NCI-H146 (cell line): ENCODE measurements at places on chromosomes 2 and 18.

GRCh38 chr18:59159986-59160385, 20.3 kb downstream of the SEC11C start:
- DNase-seq: no peak

DNA sequence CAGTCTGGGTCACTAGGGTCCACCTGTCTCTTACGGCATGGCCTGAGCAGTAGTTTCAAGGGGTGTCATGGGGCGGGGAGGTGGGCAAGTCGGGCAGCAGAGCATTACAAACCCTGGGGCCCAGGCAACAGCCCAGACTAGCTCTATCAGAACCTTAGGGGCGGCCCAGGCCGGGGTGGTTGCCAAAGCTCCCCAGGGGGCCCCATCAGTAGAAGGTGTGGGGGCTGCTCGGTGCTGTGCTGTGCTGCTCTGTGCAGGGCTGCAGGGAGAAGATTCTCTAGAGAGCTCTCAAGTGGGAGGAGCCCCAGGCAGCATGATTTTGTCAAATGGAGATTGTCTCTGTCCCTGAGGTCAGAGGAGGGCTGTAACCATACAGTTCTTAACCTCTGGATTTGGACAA, 36.4 kb upstream of the SLC14A1 start:
- peak; percentile 29 for DNase-seq

- no peak for DNase-seq
These were observed 134.7 kb downstream of the EML6 start for GRCh38 chr2:54858021-54858681.

DNA sequence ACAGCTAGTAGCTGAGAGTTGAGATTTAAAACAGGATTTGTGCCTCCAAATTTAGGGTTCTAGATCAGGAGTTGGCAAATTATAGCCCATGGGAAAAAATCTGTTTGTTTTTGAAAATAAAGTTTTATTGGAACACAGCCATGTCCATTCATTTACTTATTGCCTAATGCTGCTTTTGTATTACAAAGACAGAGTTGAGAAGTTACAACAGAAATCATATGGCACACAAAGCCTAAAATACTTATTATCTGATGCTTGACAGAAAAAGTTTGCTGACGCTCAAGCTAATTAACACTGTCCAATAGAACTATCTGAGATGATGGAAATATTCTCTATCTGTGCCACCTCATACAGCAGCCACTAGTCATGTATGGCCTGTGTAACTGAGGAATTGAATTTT, 229.1 kb upstream of the RASGRP3 start:
- no peak for DNase-seq

DNA sequence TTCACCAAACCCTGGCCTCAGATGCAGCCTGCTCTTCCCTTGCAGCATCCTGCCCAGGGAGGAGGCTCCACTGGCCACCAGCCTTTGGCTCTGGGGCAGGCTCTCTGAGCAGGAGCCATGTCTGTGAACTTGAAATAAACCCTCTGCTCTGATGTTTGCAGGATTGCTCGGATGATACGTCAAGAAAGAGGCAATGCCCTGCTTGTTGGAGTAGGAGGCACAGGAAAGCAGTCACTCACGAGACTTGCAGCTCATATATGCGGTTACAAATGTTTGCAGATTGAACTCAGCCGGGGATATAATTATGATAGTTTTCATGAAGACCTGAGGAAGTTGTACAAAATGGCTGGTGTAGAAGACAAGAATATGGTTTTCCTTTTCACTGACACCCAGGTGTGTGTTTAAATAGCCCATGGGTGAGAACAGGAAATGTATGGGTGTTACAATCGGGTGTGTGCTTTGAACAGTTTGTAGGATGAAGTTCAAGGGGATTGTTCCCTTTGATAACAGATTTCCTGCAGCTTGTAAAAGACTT, 177.9 kb downstream of the DNAH6 start:
- no peak for DNase-seq

DNA sequence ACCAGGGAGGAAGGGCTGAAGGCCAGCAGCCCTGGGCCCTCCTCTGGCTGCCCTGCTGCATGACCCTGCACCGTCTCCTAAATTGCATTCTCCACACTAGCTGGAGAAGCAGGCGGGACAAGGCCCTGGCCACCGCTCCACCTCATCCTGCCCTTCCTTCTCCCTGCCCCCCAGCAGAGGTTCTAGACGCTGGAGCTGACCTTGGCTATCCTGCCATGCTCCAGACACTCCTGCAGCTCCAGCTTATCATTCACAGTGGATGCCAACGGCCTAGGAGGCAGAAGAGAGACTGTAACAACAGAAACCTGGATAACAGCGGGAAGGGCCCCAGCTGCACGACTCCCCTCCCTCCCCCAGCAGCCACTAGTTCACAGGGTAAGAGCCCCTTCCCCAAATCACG, 68.4 kb upstream of the POMC start:
- DNase-seq: no peak

DNA sequence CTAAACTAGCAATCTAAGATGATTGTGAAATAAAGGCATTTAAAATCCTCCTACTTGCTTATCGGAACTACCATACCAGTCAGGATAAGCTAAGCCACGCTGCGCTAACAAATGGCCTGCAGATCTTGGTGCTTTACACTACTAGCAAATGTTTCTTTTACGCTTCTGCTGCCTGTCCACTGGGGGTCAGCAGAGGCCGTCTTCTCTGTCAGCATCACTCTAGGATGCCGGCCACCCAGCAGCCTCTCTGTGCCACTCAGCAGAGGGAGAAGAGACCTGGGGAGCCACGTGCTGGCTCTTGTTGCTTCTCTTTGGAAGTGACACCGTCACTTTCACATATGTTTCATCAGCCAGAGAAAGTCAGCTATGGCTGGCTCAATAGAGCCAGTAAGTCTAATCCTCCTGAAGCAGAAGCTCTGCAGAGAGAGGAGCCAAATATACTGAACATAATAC, 36.6 kb downstream of the COPS8 start:
- peak; percentile 81 for DNase-seq

DNA sequence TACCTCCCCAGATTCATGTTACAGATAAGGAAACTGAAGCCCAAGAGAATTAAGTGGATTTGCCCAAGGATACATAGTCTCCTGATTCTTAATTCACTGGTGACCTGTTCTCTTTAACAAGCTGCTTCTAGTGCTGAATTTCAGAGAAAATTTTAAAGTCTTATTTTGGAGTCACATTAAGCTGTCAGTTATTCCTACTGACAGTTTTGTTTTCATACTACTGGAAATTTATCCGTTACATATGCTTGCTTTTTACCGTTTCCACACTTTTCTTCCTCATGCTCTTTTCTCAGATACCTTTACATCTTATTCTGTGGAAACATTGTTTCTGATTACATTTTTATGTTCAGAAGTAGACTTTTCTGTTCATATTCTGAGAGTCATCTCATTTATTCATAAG, 1.3 kb downstream of the MOB4 start:
- no peak for DNase-seq

DNA sequence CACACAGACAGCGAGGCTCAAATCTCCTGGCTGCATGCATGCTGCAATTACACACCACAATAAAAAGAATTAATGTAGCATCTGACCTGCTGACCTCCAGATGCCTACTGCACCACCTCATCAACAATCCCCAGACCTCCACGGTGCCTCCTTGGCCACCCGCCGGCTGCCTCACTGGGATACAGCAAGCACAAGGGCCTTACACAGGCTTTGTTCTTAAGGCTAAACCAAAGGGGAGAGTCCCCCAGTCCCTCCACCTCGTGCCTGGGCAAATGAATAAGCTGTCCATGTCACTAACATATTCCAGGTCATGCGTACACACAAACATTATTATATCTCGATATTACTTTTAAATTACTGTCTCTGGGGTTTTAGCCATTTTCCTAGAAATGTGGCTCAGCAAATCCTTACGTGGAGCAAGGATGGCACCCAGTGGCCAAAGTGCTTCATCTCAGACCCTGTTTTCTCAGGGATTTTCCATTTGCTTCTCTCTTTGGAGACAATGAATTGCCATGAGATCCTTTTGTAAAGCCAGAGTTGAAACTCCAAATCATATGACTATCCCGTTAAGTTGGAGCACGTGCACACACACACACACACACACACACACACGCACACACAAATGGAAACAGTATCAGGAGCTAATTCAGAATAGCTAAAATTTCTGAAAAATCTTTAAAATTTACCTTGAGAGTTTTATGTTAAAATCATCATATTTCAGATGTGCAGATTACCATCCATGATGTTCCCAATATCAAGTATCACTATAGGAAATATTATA, 313.8 kb downstream of the PDE11A start:
- DNase-seq: peak; percentile 46

- no peak for DNase-seq
These were observed 83.0 kb downstream of the TAF4B start for GRCh38 chr18:26309281-26309680.

- DNase-seq: no peak
These were observed 24.5 kb downstream of the PLEKHM3 start for GRCh38 chr2:208000701-208001395.

- no peak for DNase-seq
These were observed 74.8 kb downstream of the CDK15 start for GRCh38 chr2:201880993-201881611.

GRCh38 chr2:96116879-96117533, 635 bp upstream of the ADRA2B start:
- DNase-seq: peak; percentile 55

GRCh38 chr18:68555879-68556301, 159.0 kb downstream of the TMX3 start:
- DNase-seq: no peak

DNA sequence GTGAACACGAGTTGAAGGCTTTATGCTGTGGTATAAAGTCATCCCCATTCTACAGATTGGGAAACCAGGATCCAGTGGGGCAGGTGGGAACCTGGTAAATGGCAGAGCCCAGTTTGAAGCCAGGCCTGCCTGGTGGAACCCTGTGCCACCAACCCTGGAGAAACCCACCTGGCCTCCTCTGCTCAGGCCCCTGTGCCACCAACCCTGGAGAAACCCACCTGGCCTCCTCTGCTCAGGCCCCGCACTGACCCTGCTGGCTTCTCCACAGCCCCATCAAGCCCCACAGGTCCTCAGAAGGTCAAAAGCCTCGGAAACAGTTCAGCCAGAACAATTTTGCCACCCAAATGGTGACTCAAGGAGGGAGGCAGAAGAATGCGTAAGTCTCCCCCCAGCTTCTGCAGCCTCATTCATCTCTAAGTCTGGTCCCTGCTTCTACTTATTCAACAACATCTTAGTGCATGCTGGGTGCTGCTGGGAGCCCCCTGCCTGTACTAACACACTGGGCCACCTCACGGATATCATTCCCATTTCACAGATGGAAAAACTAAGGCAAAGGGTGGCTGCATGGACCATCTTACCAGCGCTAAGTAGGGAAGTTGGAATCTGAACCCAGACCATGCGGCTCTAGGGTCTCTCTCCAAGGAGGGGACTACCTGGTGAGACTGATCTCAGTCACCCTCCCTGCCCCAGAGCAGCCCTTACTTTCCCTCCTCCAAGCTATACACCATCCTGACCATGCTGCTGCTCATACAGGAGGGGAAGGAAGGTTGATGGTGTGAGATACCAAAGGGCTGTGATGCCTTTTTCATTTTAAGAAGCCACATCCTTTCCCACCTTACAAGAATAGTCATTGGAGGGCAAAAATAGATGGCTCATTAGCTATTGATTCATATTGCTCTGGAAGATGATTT, 93.7 kb upstream of the ID2 start:
- no peak for DNase-seq

DNA sequence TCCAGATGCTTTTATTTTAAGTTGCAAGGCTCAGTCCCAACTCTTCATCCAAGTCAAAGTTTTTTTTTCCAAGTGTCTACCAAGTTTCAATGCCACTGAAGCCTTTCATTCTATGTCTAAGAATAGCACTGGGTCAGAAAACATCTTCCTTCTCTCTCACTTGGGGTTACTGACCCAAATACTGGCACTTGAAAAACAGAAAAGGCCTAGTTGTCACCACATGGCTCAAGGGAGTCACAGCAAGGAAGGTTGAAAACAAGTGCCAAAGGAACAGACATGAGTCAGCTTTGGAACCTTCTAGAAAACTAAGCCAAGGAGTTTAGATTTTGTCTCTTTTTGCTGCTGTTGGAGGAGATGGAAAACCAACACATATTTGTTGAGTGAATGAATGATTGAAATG, 146.5 kb downstream of the COPS8 start:
- DNase-seq: no peak

- no peak for DNase-seq
These were observed 46.1 kb upstream of the TWIST2 start for GRCh38 chr2:238801791-238802190.

DNA sequence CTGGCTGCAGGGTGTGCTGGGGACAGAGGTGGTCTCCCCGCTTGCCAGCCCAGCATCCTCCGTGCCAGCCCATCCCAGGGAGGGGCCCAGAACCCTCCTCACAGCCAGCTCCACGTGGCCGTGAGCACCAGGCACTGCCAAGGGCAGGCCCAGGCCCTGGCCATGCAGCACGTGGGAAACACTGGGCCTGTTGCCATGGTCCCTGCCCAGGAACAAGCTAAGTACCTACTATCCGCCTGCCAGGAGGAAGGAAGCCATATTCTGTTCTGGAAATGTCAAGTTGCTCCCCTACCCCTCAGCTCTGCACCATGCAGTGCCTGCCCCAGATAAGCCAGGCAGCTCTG, 250.6 kb downstream of the CYP26B1 start:
- DNase-seq: no peak

GRCh38 chr18:23967321-23968089, 47.0 kb upstream of the TTC39C start:
- peak; percentile 93 for DNase-seq

DNA sequence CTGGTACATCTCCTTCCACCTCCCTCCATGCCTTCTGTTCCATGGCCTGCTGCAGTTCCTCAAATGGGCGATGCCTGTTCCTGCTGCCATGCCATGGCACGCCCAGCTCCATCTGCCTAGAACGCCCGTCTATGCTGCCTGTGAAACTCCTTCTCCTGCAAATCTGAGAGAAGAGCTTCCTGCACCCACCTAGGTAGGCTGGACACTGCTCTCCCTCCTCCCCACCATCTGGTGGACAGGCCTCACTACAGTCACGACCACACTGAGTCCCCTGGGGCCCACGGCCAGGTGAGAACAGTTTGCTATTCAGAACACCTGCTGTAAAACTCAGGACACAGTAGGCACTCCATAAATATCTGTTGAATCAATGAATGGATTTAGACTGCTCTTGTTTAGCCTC, 92.4 kb downstream of the LAMA1 start:
- no peak for DNase-seq

DNA sequence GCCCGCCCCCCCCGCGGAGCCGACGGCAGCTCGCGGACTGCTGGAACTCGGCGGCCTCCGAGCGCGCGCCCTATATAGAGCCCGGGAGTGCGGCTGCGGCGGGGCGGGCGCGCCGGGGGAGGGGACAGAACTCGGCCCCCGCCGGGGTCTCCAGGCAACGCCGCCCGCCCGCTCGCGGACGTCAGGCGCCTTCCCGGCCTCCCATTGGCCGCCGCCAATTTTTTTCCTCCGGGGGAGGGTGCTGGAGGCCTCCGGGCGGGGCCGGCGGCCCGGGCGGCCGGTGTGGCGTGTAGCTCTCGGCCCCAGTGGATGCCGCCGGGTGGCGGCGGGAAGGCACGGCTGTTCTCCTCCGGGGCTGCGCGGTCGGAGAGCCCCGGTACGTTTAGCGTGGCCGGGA, at the start of gene ZFP36L2:
ZFP36L2 (minus strand) TSS at position 49 of the 397 bp plus-strand sequence. CDS start 291 bp downstream, outside the sequence.
- DNase-seq: peak; percentile 93

GRCh38 chr2:106185475-106186184, 8.5 kb downstream of the UXS1 start:
- DNase-seq: no peak

GRCh38 chr2:219001577-219002394, 8.6 kb upstream of the CRYBA2 start:
- DNase-seq: peak; percentile 98
